ENCODE measurements at places on chromosomes 6 and 20. TPM values are rescaled to one million over a fixed set of nuclear protein-coding genes. Genes with fewer than 3 reads are reported as not detected.

Gene SNAP25
- total RNA-seq: 0.44 TPM

Gene APOBEC2
- not detected for total RNA-seq

Gene SLA2
- not detected for total RNA-seq

Gene PI16
- 0.75 TPM for total RNA-seq

Gene WASF1
- 9.0 TPM for total RNA-seq

Gene PEDS1
- 9.4 TPM for total RNA-seq

Gene RTN4IP1
- 9.1 TPM for total RNA-seq

Gene PDE7B
- 2.5 TPM for total RNA-seq

Gene LIN28B
- not detected for total RNA-seq

Gene LTA
- not detected for total RNA-seq

Gene FAXC
- total RNA-seq: 1.2 TPM

Gene AP5S1
- total RNA-seq: 16.7 TPM

Gene BPIFA1
- total RNA-seq: not detected

Gene DEFB123
- not detected for total RNA-seq

Gene VSTM2L
- total RNA-seq: 0.66 TPM

Gene C2
- 2.0 TPM for total RNA-seq

Gene TTBK1
- total RNA-seq: under 0.01 TPM

Gene ERGIC3
- total RNA-seq: 286 TPM

Gene ARFGEF3
- total RNA-seq: 1.7 TPM

Gene RAB44
- not detected for total RNA-seq

Gene LY6G6F
- total RNA-seq: not detected

Gene KIFC1
- 15.0 TPM for total RNA-seq

Gene ADGB
- total RNA-seq: not detected

Gene ACTR5
- total RNA-seq: 7.6 TPM

Gene SNX21
- 58.0 TPM for total RNA-seq

Gene BPIFB4
- not detected for total RNA-seq

Gene OPN5
- not detected for total RNA-seq

Gene ATF6B
- total RNA-seq: 17.9 TPM

Gene NHLRC1
- total RNA-seq: 2.7 TPM

Gene FAM83D
- 48.3 TPM for total RNA-seq
